Muscle of leg (tissue), 16 donors: ENCODE measurements at places on chromosomes 1 and 21. TPM values are rescaled to one million over a fixed set of nuclear protein-coding genes. Genes with fewer than 3 reads are reported as not detected.
A peak's percentile ranks its signal among the peaks of the same experiment; 100 is the strongest.

DNA sequence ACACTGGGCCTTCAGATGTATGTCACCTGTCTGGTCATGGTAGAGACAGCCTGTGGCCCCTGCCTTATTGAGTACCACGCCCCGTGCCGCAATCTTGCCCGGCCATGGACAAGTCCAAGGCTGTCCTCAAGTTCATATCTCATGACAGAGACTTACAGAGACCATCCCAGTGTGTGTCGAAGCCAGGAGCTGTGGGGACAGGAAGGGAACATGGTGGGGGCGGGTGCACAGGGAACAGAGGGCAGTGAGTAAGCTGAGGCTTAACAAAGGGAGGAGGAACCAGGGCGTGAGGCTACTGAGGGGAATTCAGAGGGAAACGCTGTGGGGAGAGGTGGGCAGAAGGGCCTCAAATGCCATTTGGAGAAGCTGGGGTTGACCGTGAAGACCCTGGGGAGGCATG is 75.8 kb downstream of the ALPL start:
- DNase-seq: no peak

DNA sequence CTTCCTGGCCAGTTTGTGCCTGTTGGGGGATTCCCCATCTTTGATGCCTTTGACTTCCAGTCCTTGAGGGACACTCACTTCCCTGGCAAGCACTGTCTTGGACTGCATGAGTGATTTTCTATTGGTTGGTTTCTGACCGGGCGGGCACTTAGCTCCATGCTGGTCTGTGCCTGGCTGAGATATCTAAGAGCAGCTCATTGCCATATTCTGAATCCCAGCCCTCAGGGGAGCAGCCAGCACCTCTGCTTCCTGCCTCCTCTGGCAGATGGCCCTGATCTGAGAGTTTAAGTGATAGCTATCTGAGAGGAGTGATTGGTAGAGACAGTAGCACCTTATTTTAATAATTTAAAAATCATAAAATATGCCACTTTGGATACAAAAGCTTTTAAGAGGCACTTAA is 52.5 kb downstream of the DISC1 start:
- no peak for DNase-seq

DNA sequence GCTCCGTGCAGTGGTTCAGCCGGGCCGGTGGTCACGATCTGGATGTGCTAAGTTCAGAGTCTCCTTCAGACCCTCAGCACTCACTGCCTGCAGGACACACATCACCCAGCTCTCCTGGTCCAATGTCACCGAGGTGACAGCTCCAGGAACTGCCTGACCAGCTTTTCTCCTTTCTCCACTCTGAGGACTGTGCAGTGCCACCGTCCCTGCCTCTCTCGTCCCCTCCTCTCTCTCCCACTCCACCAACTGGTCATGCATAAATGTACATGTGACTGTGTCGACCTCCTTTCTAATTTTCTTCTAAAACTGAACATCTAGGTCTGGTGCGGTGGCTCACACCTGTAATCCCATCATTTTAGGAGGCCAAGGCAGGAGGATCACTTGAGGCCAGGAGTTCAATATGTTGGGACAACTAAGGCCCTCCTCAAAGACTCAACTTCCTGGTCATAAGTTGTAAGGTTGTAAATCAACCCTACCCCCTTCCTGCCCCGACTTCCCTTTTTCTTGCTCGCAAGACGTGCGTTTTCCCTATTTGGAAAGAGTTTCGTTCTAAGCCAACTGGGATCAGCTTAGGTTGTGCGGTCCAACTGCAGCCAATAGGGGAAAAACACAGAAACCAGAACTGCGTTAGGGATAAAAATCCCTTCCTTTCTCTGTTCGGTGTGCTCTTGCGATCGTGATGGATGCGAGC is 53.1 kb downstream of the MEGF6 start:
- DNase-seq: no peak

NEXN gene
- 57.9 TPM for total RNA-seq

DNA sequence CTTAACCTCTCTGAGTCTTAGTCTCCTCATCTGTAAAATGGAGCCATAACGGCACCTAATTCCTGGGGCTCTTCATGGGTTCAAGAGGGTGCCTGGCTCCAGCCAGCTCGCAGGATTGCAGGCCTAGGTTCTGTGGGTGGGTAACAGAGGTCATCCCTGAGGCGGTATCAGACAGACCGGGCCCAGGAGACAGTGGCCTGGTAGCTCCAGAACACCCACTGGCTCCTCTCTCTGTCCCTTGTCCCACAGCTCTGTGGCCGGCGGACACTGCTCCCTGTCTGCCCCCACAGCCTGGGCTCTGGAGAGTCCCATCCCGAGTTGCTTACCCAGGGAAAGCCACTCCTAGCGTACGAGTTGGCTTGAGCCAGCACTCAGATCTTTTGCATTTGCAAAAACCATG is 150.3 kb downstream of the PEX14 start:
- DNase-seq: no peak

- DNase-seq: no peak
Observed at GRCh38 chr1:237012788-237013383, 8.6 kb upstream of the MT1HL1 start.

DNA sequence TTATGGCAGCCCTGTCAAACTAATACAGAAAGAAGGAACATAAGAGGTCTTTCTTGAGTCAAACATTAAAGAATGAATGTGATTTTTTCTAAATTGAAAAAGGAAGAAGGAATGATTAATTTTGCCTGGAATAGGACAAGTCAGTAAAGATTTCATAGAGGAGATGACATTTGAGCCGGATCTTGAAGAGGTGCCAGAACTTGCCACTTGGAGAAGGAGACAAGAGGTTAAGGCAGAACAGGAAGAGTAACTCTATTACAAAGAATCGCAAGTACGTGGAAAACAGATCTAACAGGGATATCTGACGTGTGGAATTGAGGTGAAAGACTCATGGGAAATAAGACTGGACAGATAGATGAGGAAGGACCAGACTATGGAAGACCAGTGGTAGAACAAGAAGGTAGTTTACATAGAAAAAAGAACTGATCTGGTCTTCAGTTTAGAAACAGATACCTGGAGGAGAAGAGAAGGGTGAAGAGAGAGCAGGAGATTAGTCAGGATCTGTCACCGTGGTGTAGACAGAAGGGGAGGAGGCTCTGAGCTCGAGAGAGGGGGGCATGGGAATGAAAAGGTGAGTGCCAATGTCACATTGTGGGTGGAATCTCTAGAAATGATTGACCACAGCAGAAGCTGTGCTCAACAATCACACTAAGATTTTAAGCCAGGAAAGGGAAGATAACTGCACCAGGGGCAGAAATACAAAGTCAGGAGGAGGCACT is 32.5 kb downstream of the RHOU start:
- no peak for DNase-seq

GRCh38 chr1:13781907-13782633 is 82.1 kb downstream of the PRDM2 start:
- peak; percentile 88 for DNase-seq

SV2A gene
- 2.7 TPM for total RNA-seq

KIF14 gene
- 3.1 TPM for total RNA-seq

GRCh38 chr1:67838180-67838910 is 5.1 kb upstream of the GNG12 start:
- no peak for DNase-seq

GRCh38 chr1:245875581-245876261 is 631.4 kb downstream of the SMYD3 start:
- no peak for DNase-seq

AIM2 gene
- total RNA-seq: 0.31 TPM

DNA sequence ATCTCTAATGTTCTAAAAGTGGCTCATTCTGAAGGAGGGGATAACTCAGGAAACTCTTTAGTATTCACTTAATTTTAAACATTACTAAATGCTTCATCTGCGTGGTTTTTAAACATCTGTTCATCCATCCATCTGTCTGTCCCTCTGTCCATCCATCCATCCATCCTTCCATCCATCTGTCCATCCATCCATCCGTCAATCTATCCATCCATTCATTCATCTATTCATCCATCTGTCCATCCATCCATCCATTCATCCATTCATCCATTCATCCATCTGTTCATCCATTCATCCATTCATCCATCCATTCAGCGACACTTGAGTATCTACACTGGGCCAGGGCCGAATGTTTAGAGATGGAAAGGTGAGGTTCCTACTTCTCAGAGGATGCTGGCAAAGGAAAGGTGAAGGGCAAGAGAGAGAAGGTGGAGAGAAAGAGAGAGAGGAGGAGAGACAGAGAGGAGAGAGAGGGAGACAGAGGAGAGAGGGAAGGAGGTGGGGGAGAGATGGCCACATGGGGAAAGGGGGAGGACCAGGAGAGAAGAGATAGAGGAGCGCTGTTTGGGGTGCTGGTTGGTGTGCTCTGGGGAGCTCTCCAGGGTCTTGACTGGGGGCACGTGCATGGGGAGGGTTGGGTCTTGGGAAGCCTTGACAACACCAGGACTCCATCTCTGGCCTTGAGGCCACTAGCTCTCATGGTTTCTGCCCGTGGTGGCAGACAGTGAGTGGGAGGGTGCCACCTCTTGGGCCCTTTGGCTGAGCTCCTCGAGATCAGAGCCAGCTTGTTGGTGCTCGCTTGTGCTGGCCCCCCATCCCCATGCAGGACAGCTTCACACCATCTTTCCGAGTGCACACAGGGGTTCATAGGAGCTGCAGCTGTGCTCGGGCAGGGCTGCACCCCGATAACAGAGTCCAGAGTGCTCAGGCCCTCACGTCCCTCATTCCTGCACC is 45.6 kb downstream of the ABCG1 start:
- no peak for DNase-seq

DNA sequence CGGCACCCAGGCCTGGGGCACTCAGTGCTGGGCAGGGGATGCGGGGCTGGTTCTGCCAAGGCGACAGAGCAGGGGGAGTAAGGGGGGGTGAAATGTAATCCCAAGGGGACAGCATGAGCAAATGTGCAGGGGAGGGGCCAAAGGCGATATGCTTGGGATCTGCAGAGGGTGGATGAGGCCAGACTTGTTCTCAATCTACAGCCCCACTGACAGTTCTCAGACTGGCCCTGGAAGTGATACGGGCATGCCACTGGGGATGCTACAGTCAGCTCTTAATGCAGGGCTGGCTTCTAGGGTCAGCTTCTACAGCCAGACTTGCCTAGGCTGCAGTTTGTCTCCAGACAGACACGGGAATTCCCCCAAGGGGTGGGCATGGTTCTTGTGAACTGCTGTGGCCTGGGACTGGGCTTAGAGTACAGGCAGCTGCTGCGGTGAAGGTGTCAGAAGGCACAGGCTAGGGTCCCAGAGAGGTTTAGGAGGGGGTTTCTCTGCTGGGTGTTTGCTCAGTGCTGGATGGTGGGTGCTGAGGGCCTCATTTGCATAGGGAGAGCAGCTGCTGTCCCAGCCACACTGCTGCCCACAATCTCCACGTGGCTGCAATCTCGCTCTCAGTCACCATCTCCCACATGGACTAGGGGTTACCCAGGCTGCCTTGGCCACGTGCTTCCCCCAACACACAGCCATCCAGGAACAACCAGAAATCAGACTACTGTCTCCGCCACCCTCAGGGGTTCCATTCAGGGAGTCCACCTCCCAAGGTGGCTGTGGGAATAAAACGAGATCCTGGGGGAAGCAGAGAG is 190.1 kb downstream of the HIVEP3 start:
- DNase-seq: peak; percentile 51

SPRR2F gene
- not detected for total RNA-seq

ASCL5 gene
- total RNA-seq: 0.04 TPM

HCN3 gene
- 1.6 TPM for total RNA-seq

LGR6 gene
- 0.09 TPM for total RNA-seq

DNA sequence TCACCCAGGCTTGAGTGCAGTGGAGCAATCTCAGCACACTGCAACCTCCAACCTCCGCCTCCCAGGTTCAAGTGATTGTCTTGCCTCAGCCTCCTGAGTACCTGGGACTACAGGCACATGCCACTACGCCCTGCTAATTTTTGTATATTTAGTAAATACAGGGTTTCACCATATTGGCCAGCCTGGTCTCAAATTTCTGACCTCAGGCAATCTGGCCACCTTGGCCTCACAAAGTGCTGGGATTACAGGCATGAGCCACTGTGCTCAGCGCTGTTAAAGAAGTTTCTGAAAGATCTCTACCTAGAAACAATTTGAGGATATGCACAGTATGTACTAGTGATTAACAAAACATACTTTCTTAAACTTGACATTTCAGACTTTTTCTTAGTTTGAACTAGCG is 182.6 kb upstream of the ESRRG start:
- DNase-seq: no peak

GRCh38 chr21:31500071-31500470 is 156.0 kb upstream of the TIAM1 start:
- no peak for DNase-seq

- no peak for DNase-seq
Observed at GRCh38 chr1:8520483-8520966, 202.6 kb downstream of the SLC45A1 start.

RUNX3 gene
- 0.22 TPM for total RNA-seq

LEPROT gene
- total RNA-seq: 45.8 TPM

S100A2 gene
- 3.4 TPM for total RNA-seq

DNA sequence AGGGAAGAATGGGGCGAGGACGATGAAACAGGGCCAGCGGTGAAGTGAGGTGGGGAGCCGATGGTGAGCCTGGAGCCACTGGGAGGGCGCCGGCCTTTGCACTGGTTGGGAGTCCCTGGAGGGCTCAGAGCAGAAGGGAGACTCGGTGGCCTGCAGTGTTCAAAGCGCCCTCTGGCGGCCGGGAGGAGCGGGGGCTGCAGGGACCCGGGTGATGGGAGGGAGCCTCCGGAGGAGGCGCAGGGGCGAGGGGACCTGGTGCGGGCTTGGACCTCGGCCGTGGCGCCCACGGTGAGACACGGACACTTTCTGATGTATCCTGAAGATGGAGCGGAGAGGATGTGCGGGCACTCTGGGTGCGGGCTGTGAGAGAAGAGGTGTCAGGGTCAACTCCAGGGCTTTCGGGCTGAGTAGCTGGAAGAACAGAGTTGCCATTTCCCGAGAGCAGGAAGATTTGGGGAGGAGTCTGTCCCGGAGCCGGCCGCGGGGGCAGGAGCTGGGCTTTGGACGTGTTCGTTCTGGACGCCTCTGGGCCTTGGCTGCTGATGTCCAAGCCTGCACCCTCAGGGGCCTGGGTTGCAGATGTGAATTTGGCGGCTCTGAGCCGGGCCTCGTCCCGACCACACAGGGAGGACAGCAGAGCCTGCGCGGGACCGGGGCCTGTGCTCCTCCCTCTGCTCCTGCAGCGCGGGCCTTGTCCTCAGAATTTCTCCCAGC is 29.7 kb downstream of the HEYL start:
- peak; percentile 69 for DNase-seq

HTR6 gene
- total RNA-seq: not detected

PEAR1 gene
- 12.2 TPM for total RNA-seq

CCDC30 gene
- total RNA-seq: 1.7 TPM

DNA sequence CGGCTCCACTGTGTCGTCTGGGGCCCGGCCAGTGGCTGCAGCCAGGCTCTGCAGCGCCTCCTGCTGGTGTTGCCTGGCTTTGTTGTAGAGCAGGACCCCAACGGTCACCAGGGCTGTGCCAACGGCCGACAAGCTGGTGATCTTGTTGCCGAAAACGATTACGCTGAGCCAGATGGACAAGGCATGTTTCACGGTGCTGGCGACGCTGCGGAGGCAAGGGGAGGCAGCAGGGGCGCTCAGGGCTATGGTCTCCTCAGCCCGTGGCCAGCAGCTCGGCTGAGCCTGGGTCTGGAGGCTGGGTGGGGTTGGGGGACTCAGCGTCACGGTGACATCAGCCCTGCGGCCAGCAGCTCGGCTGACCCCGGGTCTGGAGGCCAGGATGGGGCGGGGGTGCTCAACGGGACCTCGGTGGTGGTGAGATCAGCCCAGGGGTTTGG is 7.0 kb upstream of the CDK11B start:
- DNase-seq: no peak

OR10J1 gene
- not detected for total RNA-seq
